ENCODE measurements at places on chromosomes 2 and 18.

DNA sequence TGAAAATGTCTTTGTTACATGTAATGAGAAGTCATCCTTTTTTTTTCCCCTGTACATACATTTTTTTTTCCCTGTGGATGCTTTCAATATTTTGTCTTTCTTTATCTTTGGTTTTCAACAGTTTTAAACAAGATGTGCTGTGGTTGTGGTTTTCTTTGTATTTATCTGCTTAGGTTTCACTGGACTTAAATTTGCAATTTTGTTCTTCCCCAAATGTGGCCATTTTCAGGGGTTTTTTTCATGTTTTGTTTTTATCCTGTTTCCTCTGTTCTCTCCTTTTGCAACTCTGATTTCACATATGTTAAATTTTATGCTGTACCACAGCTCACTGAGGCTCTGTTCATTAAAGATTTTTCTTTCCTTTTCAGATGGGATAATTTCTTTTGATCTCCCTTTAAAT lies 41.7 kb downstream of the GALNT1 start:
- DNase-seq: no peak

DNA sequence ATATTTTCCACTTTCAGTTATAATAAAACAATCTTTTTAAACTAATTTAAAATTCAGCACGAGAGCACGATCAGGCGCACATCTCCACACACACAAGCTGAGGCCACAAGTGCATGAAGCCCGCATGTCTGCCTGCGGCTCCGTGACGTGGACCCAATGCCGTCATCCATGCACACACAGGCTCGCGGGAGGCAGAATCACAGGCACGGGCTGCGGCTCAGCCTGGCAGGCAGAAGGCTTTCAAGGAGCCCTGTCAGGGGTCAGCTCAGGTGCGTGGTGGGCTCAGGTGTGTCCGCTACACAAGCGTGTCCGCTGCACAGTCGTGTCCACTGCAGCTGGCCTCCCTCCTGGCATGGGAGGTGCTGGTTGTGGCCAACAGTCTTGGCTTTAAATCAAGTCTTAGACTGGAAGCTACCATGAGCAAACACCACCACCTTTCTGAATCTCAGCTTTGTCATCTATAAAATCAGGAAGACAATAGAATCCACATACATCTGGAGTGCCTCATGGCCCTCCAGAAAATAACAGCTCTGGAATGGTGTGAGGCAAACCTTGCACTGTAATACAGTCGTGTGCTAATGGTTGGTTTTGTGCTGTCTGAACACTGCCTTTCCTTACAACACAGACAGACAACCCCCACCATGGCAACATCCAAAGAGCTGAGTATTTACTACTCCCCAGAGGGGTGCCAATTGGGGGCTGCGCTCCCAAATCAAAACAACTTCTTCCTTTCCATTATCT lies 210.1 kb downstream of the NDUFA10 start:
- DNase-seq: no peak

DNA sequence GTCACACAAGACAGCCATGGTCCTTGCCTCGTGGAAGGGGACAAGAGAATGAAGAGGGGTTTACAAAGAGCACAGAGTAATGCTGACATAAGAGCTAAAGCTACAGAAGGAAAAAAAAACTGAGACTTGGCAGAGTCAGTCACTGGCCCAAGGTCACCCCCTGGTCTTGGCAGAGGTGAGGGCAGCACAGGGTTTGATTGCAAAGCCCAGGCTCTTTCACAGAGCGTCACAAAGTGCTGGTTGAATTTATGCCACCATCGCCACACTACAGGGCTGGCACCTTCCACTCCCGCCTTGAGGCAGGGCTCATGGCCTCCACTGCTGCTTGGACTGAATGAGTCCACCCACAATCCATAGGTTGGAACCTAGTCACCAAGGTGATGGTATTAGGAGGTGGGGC lies 190.2 kb downstream of the INHBB start:
- no peak for DNase-seq

GRCh38 chr18:40413160-40413559 lies 1541.9 kb upstream of the PIK3C3 start:
- no peak for DNase-seq

DNA sequence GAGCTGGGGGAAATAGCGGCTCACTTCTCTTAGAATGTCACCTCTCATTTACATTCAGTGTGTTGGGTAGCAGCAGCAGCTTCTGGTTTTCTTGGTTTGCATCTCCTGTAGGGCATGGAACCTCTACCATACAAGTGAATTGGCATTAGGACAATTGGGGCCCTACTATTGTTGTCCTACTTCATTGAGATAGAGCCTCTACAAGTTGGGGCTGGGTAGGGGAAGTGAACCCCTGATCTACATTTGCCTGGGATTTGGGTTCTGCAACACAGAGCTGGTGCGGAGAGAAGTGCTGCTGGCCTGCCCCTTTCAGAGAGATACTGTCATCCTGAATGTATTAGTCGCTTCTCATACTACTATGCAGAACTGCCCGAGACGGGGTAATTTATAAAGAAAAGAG lies 391.6 kb upstream of the HS6ST1 start:
- no peak for DNase-seq

- no peak for DNase-seq
Measured at GRCh38 chr2:175168564-175168945, 552 bp upstream of the ATF2 start.

- DNase-seq: no peak
Measured at GRCh38 chr2:37923308-37924055, 1.6 kb upstream of the RMDN2 start.

- no peak for DNase-seq
Measured at GRCh38 chr2:217070611-217071010, 210.7 kb upstream of the TNP1 start.

DNA sequence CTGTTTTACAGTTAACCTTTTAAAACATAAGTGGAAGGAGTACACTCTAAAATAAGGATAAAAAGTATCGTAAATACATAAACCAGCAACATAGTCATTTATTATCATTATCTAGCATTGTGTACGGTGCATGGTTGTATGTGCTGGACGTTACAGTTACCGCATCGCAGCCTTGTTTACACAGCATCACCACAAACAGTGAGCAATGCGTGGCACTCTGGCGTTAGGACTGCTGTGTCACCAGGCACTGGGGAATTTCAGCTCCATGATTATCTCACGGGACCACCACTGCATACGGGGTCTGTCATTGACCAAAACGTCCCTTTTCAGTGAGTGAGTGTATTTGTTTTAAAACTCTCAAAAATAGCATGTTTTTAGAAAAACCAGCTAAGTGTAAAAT lies 103.0 kb upstream of the SNTG2 start:
- no peak for DNase-seq

- no peak for DNase-seq
Measured at GRCh38 chr2:206981739-206982340, 42.5 kb downstream of the CPO start.

DNA sequence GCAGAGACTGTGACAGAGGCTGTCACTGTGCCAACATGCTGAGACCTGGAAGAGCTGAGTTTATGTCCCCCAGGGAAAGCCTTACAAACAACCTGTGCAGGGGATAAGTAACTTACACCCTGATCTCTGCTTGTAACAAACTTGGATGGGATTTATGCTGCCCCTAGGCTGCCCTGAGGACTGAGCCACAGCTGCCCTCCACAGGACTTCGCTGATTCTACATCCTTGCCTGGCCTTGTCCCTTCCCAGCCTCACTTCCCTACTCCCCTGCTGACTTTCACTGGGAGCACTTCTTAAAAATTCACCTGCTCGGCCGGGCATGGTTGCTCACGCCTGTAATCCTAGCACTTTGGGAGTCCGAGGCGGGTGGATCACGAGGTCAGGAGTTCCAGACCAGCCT lies 45.9 kb upstream of the ASAP2 start:
- no peak for DNase-seq

DNA sequence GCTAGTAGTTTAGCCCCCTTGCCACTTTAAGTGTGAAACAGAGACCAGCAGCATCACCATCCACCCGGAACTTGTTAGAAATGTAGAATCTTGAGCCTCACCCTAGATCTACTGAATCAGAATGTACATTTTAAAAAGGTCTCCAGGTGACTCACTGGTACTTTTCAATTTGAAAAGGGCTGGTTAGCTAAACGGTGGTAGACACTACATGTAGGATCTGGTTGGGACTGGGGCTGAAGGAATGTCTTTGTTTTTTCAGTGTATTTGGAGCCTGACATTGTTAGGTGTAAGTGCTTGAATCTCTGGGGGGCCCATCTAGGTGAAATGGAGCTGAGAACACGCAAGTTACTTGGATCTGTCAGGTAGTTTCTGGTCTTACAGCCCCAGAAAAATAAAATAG lies 44.0 kb upstream of the XPO1 start:
- no peak for DNase-seq

DNA sequence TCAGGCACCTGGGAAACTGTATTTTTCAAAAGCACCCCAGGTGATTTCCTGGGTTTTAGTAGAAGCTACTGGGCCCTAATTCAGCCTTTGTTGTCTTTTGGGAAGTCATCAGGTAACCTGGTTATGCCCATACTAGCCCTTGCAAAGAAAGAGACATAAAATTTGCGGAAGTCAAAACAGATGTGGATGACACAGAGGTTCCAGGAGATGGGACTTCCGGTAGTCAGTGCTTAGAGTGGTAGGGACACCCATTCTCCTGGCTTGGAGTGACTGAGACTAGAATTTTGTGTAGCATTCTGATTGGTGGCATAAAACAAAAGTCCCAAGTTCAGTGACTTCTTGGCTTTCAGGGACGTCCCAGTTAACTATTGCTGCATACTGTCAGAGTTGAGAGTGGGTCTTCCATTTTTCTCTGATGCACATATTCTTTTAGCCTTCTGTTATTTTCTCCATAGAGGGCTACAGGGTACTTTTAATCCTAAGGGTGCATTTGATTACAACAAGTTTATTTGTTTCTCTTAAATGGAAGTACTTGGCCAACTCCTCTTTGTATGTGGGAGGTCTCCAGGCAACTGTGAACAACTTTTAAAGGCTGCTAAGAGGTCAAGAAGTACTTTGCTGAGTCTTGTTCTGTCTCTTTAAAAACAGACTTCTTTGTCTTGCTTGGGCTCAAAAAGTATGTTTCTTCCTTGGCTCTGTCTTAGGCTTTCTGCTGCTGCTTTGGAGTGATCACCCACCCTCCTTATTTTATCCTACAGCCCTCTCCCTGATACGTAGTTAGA lies 8.8 kb downstream of the NAB1 start:
- no peak for DNase-seq

- no peak for DNase-seq
Measured at GRCh38 chr2:6510532-6510931, 355.2 kb downstream of the CMPK2 start.

- no peak for DNase-seq
Measured at GRCh38 chr2:207450186-207450585, 79.6 kb upstream of the CREB1 start.

- no peak for DNase-seq
Measured at GRCh38 chr2:1598800-1599199, 145.5 kb downstream of the PXDN start.

DNA sequence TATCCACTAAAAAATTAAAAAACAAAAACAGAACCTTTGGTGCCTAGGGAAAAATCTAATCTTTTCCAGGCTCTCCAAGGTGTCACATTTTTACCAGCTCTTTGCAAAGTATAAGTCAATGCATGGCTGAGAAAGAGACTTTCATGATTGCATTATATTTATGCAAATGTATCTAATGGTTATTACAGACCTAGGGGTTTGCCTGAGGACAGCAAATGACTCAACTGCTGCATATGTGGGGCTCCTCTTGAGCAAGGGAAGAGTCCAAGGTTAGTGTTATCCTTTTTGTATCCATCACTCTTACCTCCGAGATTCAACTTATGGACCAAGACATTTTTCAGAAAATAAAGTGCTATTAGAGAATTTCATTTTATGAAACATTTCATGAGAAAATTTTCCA lies 33.9 kb upstream of the RMP24 start:
- DNase-seq: no peak

DNA sequence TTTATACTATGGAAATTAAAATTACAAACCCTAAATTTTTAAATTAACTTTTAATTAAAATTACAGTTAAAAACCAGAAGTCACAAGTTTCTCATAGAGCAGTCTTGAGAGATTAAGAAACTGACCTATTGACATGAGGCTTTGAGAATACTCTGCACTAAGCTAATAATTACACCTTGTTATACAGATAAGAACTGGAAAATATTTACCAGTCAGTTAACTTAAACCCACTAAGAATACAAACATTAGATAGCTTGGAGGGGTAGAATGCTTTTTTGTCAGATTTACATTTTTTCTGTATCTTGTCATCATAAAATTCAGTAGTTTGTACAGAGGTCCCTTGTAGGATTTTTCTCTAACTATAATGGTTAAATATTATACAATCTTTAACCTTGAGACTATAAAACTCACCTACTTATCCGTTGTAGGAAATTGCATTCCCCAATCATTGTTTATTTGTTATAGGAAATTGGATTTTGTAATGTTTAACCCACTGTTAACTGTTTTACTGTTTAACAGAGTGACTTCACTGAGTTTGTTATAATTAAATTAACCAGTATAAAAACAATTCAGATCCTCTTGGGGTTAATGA lies 219.7 kb upstream of the PKDCC start:
- no peak for DNase-seq

DNA sequence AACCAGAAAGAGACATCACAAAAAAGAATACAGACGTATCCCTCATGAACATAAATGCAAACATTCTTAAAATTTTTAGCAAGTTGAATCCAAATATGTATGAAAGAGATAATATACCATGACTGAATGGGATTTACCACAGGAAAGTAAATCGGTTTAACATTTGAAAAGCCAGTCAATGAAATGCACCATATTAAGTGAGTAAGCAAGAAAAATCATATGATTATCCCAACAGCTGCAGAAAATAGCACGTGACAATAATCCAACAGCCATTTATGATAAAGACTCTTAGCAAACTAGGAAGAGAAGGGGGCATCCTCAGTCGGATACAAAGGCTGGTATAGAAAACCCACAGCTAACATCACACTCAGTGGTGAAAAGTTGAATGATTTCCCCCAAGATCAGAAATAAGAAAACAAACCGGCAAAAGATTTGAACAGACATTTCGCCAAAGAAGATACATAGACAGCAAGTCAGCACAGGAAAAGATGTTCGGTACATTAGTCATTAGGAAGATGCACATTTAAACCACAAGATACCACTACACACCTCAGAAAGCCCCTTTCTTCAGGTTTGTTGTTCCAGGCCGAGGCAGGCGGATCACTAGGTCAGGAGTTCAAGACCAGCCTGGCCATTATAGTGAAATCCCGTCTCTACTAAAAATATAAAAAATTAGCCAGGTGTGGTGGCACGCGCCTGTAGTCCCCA lies 144.3 kb downstream of the INHBB start:
- no peak for DNase-seq

GRCh38 chr2:108803045-108803736 lies 16.6 kb downstream of the CCDC138 start:
- DNase-seq: no peak

Data from cortex of kidney (tissue), 1 donor.